Stimulated activated CD8-positive, alpha-beta memory T cell treated with anti-CD3 and anti-CD28 coated beads, Interleukin-7, amount 100 ng/mL, for 1 hour (primary cell): ENCODE measurements at places on chromosomes 5 and 9.
A peak's percentile ranks its signal among the peaks of the same experiment; 100 is the strongest.

- DNase-seq, result no peak
These were observed 47.8 kb downstream of the TSPAN17 start for GRCh38 chr5:176695073-176695472.

DNA sequence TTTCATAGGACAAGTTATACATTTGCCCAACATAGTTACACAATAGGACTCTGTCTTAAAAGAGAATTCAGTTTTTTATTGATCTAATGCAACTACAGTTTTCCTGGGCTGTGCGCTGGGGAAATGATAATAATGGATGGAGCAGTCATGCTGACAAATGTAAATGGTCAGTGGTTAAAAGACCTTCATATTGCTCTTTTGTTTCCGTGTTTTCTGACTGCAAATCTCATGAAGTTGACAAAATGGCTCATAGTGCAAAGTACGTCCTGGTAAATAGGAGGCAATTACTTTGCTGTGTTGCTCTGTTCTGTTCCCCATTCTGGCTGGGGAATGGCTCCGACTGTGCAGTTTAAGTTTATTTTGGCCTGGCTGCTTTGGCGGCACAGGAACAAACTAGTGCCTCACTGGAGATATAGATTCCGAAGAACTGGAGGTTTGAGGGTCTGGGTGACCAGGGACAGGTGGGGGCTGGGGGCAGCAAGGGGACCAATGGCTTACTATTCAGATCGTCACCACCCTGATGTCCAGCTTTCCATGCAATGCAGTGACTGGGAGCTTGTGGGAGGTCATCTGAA lies 54.3 kb downstream of the PTTG1 start:
- no peak for DNase-seq

DNA sequence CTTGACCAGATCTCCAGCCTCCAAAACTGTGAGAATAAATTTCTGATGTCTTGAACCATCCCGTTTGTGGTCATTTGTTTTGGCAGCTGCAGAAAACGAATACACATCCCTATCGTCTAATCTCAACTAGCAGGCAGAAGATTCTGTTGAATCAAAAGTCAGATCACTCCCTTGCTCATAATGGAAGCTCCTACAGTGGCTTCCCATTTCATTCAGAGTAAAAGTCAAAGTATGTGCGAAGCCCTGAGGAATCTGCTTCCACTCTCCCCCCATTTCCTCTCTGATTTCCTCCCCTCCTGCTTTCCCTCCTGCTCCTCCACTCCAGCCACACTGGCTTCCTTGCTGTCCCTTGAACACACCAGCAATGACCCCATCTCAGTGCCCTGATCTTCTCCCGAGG lies 34.8 kb upstream of the SPOCK1 start:
- DNase-seq, result no peak

GRCh38 chr9:105663914-105664313 lies 1.7 kb downstream of the TAL2 start:
- no peak for DNase-seq

DNA sequence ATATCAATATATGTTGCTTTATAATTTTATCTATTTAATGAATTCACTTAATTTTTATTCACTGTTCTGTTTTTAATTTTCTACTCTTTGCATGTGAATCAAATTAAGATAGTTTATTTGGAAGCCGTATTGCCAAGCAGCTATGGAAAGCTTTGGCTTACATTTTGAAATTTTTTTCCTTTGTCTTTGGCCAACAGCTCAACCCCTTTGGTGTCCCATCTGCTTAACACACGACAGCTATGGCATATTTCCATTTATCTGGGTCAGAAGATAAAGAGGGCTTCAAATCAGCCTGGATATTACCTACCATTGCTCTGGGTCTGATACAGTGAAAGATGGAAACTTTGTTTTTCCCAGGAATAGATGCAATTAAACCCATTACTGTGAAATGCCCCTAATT lies 201.0 kb downstream of the WDR70 start:
- no peak for DNase-seq

GRCh38 chr5:78467752-78468357 lies 107.4 kb downstream of the SCAMP1 start:
- no peak for DNase-seq

- no peak for DNase-seq
These were observed 625.1 kb downstream of the PRELID2 start for GRCh38 chr5:145210020-145210419.

DNA sequence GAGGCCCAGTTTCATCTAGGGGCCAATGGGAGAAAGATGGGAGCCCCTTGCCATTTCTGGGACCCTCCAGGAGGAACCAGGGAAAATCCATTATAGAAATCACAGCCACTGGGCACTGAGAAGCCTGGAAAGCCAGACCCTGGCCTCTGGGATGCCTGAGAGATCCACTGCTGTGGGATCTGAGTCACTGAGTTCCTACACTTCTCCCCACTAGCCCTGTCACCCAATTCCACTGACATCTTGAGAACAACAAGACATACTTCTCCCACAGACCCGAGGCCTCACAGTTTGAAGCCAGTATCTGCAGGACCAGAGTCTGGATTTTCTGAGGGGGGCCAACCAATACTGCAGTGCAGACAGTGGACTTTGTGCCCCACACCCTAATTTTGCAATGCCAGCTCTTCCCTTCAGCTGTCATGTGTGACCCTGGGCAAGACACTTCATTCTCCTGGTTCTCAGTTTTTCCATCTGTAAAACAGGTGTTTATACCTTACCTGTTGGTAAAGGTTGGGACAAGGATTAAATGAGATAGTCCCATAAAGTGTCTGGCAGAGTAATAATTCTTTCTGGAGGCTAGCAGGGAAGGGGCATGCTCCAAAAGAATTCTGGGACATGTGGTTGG lies 46.5 kb downstream of the CXXC5 start:
- no peak for DNase-seq

- DNase-seq, result no peak
These were observed 28.9 kb downstream of the SHB start for GRCh38 chr9:38039907-38040682.

DNA sequence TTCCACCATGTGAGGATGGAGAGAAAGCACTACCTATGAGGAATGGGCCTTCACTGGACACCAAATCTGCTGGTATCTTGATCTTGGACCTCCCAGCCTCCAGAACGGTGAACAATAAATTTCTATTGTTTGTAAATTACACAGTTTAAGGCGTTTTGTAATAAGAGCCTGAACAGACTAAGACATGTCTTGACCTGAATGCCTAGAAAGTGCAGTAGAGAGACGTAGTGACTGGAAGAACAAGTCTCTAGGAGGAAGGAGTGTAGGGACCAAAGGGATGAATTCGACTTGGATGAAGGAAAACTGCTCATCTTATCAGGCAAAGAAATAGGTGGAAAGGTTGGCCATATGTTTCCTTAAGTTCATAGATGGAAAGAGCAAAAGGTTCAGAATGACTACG lies 309.8 kb upstream of the RGMB start:
- DNase-seq, result no peak

- DNase-seq, result no peak
These were observed 38.4 kb downstream of the PRKACG start for GRCh38 chr9:68975365-68976043.

- no peak for DNase-seq
These were observed 115.1 kb downstream of the PCSK1 start for GRCh38 chr5:96317945-96318344.

GRCh38 chr5:5360941-5361520 lies 61.4 kb upstream of the ICE1 start:
- DNase-seq, result no peak

GRCh38 chr9:99266255-99267023 lies 44.4 kb downstream of the SEC61B start:
- peak; percentile 17 for DNase-seq

- no peak for DNase-seq
These were observed 391.1 kb downstream of the TMEM161B start for GRCh38 chr5:87877495-87877894.

DNA sequence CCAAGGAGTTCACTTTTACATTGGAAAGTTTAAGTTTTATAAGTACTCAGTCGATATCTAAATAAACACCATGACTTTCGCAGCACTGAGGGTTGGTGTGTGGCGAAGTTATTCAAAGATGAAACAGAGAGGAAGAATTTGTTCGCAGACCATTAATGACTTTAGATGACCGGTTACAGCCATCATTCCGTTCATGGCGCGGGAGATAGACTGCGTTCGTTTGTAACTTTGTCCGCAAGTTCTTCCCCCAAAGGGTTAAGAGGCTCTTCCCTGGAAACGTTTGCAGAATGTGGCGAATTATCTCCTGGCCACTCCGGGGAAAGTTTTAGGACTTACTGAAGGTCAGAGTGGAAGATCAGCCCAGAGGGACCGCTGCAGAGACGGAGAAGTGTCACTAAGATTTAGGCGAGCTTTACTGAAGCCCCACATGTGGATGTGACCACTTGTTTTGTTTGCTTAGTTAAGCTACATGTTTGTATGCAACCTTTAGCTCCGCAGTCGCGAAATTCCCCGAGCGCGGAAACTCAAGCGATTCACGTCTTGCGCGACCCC lies 2.2 kb upstream of the FOXD1 start:
- no peak for DNase-seq

DNA sequence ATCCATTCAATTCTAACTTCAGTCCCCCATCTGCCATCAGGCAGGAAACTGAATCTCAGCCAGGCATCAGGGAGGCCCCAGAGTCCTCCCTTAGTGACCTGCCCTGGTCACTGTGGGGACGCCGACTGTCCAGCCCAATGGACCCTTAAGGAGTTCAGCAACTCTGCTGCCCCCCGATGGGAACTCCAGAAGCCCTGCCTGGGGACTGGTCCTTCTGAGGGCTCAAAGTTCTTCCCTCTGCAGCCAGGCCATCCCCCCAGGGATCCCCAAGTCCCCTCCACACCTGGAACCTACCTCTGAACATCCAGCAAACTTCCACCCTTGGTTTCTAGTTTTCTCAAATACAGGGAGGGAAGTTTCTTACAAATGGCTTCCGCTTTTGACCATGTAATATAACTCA lies 76.8 kb downstream of the UBE2QL1 start:
- no peak for DNase-seq

GRCh38 chr9:108889649-108890067 lies 27.6 kb downstream of the ACTL7A start:
- DNase-seq, result no peak

GRCh38 chr5:169767938-169768337 lies 130.9 kb downstream of the DOCK2 start:
- DNase-seq, result no peak

DNA sequence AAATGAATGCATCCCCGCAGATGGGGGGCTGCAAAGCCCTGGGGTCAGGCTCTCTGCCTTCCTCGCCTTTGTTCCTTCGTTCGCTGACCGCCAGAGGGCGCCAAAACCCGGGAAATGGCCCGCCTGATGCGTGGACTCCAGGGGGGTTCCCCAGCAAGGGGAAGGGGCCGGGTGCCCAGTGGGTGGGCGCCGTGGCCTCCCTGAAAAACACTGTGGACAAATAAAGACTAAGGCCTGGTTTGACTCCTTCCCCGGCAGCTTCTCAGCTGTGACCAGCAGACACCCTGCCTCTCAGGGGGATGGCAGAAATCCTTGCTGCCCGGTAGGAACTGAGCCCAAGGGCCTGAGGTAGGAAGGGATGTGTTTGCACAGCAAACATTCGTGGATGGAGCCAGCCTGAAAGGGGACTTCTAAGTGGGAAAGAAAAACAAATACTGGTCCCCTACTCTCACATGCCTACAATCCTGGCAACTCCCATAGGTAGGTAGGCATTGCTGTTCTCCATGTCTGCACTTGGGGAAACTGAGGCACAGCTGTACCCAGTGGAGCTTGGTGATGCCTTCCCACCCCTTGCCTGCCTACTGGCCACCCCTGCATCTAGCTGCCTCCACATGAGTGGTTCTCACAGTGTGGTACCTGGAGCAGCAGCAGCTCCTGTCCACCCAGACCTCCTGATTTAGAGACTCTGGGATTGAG lies 57.7 kb downstream of the DUSP1 start:
- peak; percentile 63 for DNase-seq

- DNase-seq, result no peak
These were observed 70.1 kb upstream of the NXNL2 start for GRCh38 chr9:88464851-88465250.

- DNase-seq, result no peak
These were observed 700.2 kb downstream of the IRX1 start for GRCh38 chr5:4295663-4296339.

GRCh38 chr9:18499980-18500379 lies 26.0 kb downstream of the ADAMTSL1 start:
- no peak for DNase-seq

DNA sequence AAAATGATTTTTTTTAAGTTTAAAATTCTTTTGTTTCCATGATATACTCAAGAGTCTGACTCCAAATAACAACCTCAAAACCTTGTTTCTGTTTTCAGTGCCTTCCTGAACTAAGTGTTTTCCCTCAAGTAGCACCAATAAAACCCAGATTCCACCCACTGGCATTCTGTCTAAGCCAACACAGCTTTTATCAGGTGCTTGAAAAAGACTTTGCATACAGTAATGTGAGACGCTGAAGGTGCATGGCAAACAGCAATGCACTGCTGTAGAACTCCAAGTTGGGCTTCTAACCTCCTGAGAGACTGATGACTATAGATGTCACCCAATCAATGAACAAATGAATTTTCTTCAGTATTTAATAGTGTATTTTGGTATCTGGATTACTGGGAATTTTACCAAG lies 95.7 kb downstream of the NFIB start:
- DNase-seq, result no peak
